ENCODE measurements at places on chromosomes 1 and 21. TPM values are rescaled to one million over a fixed set of nuclear protein-coding genes. Genes with fewer than 3 reads are reported as not detected.

The RAB42 gene
- not detected for total RNA-seq

The SERTAD4 gene
- total RNA-seq = not detected

The GBP3 gene
- total RNA-seq = 9.3 TPM

The TDRKH gene
- total RNA-seq = 30.7 TPM

The NCAM2 gene
- total RNA-seq = not detected

The FAM72B gene
- total RNA-seq = 36.7 TPM

The SELL gene
- total RNA-seq = 341 TPM

The KLHL20 gene
- total RNA-seq = 21.4 TPM

DNA sequence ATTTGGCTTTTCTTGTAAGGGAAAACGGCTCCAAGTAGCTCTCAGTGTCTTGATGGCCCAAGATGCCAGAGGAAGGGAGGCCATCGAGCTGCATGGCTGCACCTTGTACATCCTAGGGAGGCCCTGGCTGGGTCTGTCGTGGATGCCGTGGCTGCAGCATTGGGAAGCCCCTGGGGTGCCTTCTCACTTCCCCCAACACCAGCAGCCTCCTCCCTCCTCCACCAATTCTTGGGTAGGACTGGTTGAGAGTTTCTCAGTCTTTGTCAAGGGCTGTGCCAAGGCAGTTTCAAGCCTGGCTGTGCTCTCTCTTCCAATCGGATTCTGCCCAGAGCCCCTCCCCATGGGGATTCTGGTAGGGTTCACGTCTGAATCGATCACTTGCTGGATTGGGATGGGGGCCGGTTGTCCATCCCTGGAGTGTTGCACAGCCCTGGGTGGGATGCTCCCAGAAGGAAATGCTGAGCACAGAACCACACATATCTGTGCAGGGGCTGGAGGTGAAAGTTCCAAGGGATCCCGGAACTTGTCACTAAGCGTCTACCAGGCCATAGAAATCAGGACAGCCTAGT is 14.0 kb upstream of the SPSB1 start:
- DNase-seq = no peak

- DNase-seq = no peak
Measured at GRCh38 chr1:20793236-20793635, 6.1 kb upstream of the HP1BP3 start.

- no peak for DNase-seq
Measured at GRCh38 chr1:156055281-156056048, 883 bp downstream of the LAMTOR2 start.

DNA sequence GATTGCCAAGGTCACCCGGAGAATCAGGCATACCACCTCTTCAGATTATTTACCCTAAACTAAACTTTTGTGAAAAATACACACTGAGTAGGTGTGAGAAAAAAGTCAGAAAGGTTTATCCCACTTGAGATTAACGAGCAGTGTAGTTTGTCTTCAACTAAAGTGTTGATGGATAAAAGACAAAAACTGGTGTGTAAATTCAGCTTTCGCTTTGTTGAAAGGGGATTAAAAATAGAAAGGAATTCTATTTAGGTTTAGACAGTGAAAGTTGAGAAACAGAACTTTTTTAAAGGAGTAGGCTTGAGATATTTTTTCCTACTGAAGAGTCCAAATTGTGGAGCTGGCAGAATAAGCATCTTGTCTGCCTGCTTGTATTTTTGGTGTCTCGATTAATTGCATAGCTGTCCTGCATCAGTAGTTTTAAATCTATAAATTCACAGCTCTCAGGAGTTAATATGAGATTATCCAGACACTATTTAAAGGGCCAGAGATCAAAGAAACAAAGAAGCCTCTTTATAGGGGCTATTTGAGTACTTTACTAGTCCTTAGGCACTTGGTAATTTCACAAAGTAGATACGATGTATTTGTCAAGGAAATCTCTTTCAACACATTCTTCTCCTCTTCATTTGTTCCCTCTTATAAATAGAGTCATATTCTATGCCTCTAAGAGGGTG is 46.7 kb upstream of the RABGAP1L start:
- DNase-seq = no peak

GRCh38 chr1:209893751-209894150 is 44.3 kb upstream of the SYT14 start:
- DNase-seq = no peak

DNA sequence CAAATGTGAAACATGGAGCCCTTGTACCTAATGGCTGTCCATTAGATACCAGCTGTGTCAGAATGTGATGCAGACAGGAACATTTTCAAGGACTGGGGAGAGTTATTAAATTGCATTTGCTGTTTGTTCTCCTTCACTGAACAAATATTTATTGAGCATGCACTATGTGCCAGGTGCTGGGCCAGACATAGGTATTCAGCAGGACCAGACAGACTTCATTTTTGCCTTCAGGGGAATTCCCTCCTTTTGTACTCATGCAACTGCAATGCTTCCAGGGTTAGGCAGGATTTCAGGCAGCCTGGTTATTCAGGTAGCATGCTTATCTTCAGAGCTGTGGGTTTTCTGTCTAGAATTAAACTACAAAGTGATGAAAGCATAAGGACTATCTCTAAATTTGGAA is 64.2 kb upstream of the SMYD2 start:
- no peak for DNase-seq

GRCh38 chr21:39633770-39634181 is 21.0 kb downstream of the B3GALT5 start:
- DNase-seq = no peak

- DNase-seq = no peak
Measured at GRCh38 chr21:42120101-42120902, 49.2 kb downstream of the UMODL1 start.

GRCh38 chr1:221241592-221241991 is 362.3 kb downstream of the HLX start:
- no peak for DNase-seq

DNA sequence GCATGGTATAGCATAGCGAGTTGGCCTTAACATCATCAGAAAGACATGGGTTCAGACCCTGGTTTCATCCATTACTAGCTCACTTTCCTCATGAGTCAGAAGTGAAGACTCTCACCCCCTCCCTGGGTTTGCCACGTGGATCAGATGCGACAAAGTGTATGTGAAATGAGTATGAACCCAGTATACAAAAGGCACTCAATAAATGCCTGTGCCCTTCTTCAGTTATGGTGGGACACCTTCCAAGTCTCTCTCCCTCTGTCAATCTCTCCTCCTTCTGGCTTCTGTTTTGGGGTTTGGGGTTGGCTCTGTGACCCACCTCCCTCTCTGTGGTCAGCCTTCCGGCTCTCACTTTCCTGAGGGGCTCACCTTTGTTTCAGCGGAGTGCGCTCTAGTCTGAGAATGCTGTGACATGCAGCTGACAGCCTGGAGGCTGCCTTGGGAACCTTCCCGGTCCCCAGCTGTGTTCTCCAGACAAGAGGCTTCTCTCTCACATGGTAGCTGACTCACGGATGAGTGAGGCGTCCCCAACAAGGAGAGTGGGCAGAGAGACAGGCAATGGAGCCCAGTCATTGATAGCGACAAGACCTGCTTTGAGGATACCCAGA is 155.0 kb upstream of the EDN2 start:
- peak; percentile 63 for DNase-seq

DNA sequence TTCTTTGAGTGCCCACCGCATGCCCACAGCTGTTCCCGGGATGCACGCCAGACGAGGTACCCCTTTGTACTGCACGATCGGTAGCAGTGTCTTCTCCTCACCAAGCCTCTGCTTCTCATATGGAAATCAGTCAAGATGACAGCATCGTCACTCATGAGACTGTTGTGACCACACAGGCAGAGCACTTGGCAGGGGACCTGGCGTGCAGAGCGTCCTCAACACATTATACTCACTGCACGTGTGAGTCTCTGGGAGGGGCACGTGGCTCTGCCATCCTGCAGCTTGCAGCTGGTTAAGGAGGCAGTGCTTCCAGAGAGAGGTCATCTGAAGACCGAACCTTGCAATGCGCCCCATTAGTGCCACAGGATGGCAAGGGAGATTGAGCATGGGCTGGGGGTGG is 266.8 kb downstream of the NPHP4 start:
- DNase-seq = no peak

DNA sequence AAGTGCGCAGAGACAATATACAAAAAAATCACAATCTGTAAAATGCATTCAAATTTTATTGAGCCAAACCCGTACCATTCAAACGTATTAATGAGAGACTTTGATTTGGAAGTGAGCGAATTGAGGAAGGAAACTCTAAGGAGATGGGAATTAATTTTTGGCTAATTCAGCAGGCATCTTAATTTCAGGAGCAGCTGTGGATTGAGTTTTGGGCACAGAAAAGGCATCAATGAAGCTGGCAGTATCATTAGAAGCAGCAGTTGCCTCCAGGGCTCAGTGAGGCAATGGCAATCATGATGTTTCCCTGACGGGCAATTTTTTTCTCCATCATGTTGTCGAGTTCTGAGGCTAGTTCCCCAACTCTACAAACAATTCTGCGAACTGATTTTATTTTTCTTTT is 2041.6 kb downstream of the NCAM2 start:
- DNase-seq = no peak

- no peak for DNase-seq
Measured at GRCh38 chr1:117565076-117565556, 40.7 kb upstream of the TENT5C start.

- DNase-seq = no peak
Measured at GRCh38 chr1:7576946-7577657, 194.0 kb upstream of the VAMP3 start.

GRCh38 chr1:15219280-15220023 is 27.6 kb upstream of the FHAD1 start:
- DNase-seq = no peak

DNA sequence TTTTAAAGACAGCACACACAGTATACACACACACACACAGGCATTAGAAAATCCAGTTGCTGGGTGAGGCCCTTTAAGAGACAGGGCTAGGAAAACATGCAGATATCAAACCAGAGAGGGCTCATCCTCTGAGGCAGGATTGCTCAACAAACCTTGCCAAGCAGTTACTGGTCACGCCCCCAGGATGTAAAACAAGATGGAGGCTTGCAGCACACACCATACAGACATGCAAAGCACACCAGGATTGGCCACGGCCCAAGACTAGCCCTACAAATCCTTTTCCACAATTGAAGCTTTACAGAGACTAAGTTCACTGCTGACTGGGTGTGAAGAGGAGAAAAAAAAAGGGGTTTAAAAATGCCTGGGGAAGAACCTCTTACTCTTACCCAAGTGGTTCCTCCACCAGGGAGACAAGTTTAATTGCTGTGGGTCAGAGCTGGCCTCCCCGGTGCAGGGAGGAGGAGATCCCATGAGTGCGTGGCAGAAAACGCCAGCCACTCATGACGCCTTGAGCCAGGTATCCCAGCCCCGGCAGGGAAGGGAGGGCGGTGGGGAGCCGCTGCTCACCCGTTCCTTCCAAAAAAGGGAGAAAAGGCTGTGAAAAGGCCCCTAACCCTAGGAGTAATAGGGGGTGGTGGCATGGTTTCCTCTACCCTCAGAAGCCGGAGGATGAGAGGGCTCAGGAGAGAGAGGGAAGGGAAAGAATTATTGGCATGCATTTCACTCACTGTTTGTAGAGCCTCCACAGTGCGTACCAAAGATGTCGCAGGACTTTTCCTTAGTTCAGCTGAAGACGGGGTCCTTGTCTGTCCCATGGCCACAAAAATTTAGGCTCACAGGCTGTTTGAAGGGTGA is 594.6 kb upstream of the ZP4 start:
- no peak for DNase-seq

DNA sequence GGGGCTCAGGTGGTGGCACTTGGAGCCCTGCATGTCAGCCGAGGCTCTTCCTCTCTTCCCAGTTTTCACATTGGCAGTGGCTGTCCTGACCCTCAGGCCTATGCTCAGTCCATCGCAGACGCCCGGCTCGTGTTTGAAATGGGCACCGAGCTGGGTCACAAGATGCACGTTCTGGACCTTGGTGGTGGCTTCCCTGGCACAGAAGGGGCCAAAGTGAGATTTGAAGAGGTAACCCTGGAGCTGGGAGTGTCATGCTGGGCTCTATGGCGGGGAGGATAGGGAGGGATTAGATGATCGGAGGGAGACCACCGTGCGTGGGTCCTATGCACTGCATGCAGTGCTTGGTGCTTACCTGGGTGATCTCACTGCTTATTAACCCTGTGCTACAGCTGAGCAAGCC is 13.5 kb downstream of the AZIN2 start:
- DNase-seq = no peak

- no peak for DNase-seq
Measured at GRCh38 chr1:199746666-199747384, 280.7 kb upstream of the NR5A2 start.

- peak; percentile 67 for DNase-seq
Measured at GRCh38 chr1:38527373-38527966, 332.1 kb downstream of the RRAGC start.

DNA sequence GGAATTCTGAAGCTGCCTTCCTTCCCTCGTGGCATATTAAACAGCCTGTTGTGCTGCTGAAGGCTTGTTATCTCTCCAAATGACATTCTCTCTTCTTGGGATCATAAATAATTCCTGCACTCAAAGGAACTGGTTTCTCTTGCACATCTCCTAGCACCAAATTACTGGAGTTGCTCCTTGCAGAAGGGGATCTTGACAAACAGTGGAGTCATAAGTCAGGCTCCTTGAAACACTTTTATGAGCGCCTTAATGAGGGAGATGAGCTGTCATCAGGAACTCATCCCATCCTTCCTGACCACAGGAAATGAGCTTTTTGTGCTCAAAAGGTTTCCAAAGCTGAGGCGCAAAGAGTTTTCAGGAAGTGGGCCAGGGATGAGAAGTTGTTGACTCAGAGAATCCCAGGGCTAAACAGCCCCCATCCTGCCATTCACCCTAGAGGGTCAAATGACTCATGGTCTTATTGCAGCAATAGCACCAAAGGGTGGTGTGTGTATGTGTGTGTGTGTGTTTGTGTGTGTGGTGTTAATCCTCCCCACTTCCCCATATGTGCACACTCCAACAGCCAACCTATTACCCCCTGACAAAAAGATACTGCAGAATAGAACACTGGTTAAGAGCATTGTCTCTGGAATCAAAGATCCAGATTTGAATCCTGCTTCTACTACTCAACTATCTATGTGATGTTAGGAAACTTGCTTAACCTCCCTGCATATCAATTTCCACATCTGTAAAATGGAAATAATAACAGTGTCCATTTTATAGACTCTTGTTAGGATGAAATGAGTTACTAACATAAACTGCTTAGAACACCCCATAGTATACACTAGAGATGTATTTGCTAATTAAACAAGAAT is 2.8 kb upstream of the PHC2 start:
- DNase-seq = no peak

- DNase-seq = no peak
Measured at GRCh38 chr1:1038694-1039093, 18.8 kb downstream of the AGRN start.

- peak; percentile 57 for DNase-seq
Measured at GRCh38 chr1:46411601-46412341, 17.7 kb downstream of the FAAH start.

- DNase-seq = no peak
Measured at GRCh38 chr1:42847111-42847595, 740 bp downstream of the ZNF691 start.

GRCh38 chr1:115810609-115811008 is 30.3 kb downstream of the NHLH2 start:
- no peak for DNase-seq

GRCh38 chr1:110853135-110853534 is 19.8 kb upstream of the CD53 start:
- DNase-seq = no peak

DNA sequence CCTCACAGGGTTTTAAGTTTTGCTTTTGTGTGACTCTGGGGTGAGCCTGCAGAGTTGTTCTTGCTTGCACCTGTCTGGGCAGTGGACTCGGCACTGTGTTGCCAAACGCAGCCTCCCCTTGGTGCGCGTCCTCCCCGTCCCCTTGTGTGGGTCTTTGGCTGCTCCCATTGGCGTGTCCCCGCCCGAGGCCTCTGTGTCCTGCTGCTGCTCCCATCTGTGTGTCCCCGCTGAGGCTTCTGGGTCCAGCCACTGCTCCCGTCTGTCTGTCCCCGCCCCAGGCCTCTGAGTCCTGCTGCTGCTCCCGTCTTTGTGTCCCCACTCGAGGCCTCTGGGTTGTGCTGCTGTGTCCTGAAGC is 62.8 kb downstream of the PCNT start:
- no peak for DNase-seq

Measured in activated naive CD4-positive, alpha-beta T cell treated with anti-CD3 and anti-CD28 coated beads, Interleukin-2, amount 50 U/mL, for 72 hours (primary cell).